ENCODE measurements at places on chromosomes 2 and 18.

GRCh38 chr18:71036783-71037182 is 747.9 kb downstream of the SOCS6 start:
- DNase-seq: no peak

DNA sequence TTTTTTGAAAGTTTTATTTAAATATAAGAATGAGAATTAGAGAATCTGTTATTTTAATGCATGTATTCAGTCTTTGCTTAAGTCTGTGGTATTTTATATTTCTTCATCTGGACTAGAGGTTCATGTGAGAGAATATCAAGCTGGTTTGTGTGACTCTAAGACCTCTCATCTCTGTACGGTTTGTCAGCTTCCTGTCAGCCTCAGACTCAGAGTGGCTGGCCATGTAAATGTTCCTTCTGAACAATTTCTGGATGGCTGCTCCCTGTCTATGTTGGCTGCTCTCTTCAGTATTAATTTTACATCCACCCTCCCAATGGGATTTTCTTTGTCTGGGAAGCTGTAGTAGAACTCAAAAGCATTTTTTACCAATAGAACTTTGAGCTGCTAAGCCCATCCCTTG is 225.3 kb upstream of the THUMPD2 start:
- DNase-seq: no peak

- DNase-seq: no peak
Measured at GRCh38 chr2:224958873-224959272, 83.4 kb downstream of the DOCK10 start.

DNA sequence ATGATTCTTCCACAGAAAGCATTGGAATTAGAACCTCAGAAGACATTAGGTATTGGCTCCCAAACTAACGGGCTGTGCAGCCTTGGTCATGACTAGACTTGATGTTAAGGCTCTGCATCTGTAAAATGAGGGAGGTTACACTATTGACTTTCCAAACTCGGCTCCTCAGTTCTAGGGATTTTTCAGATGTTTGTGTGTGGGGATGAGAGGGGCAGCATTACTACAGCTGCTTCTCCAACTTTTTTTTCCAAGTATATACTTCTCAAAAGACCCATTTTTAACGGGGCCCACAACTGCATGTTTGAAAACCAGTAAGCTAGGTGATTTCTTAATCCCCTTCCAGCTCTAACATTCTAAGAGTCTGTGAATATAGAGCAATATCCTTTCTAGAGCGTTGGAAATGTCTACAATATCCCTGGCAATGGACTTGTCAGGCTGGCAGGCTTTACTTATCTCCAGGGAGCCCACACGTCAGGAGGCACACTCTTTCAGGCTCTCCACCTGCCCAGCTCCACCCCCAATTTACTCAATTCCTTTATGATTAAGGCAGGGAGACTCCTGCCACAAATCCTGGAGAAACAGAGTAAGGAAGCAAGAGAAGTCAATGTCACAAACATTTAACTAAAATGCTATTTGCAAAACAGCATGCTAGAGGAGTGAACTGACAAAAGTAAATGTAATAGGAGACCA is 844 bp upstream of the MPV17 start:
- DNase-seq: no peak

DNA sequence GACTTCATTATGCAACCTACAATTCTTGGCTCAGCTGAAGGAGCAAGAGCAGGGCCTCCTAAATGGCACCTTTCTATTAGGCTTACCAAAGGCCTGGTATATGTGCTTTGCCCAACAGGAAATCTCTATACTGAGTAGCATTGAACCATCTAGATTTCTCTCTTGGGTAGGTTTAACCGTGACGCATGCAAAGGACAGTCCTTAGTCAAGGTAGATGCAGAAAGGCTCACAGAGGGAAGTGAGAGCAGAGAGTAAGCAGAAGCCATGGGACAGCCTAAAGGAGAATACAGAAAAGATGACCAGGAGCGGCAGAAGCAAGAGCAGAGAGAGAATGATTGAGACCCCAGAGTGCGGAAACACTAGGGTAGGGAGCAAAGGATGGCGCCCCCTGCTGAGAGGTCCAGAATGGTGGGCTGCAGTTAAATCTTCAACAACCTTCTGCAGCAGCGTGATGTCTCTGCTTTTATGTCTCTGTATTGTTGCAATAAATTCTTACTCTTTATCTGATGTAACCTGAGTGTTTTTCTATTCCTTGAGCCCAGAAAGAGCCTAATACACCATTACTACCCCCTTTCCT is 4.7 kb upstream of the OSBPL1A start:
- DNase-seq: no peak

DNA sequence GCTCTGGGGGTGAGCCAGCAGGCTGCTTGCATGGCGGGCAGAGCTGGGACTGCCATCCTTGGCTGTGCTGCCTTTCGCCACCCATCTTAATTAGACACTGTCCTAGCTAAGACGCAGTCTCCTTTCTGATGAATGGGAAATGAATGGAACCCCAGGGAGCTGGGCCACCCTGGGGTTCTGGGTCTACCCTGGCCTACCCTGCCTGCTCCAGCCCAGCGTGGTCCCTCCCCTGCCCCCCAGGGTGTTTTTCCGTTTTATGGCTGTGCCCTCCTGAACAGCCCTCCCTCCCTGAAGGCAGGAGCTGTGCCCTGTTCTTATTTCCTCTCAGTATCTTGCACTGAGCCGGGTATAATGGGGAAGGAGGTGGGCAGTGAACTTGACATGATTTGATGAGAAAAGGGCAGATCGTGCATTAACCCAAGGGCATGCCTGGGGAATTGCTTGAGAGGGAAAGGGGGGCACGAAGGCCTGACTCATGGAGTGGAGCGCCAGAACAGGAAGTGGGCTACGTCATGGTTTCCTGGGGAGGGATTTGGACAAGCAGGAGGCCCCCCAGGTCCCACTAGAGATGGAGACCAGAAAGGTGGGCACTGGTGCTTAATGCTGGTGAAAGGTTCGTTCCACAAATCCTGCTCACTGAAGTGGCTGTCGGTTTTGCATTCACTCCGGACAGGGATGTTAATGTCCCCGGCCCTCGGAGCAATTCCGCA is 165.0 kb downstream of the KLHL29 start:
- DNase-seq: no peak

DNA sequence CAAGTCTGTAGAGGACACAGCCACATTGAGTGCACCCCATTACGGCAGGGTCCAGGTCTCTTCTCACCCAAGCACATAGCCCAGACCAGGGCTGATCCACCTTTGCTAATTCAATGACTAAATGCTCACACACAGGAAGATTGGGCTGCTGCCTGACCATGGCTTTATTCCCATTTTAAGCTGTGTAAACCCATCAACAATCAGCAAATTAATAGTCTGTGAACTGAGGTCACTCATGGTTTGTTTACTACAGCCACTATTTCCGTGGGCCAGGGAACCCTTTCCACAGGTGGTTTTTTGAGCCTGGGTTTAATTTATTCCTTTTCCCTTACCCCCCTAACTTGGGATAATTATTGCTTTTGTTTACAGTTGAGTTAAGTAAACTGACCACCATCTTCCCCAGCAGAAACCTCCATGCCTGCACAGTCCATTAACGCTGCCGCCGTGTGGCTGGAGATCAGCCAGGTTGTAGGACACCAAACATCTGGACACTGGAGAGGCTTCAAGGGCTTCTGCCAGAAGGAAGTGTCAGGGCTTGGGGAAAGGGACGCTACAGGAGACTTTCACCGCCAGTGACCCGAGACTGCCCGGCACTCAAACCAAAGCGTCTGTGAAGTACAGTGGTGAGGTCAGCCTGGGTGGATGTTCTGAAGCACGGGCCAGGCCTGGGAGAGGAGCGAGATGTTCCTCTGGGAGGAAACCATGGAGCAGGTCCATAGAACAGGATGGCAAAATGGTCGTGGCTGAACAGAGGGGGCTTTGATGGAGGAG is 282.9 kb downstream of the DYSF start:
- no peak for DNase-seq

GRCh38 chr2:186977433-186978045 is 128.6 kb upstream of the ZSWIM2 start:
- no peak for DNase-seq

- no peak for DNase-seq
Measured at GRCh38 chr18:5052491-5052890, 144.6 kb downstream of the AKAIN1 start.

GRCh38 chr18:26503382-26503781 is 45.0 kb downstream of the KCTD1 start:
- DNase-seq: no peak

DNA sequence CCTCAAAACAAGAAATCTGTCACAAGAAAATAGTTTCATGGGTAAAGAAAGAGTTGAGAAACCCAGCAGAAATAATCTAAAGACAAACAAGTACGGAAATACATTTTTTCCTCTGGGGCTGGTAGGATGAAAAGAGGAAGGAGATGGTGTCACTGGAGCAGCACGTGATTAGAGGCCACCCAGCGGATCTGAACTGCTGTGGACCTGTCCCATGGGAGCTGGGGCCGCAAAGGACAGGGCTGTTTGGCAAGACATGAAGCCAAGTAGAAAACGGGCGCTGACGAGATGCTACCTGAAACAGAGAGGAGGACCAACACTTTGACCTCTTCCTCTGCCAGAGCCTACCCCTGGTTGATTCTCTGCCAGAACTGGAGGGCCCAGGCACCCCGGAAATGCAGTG is 295.4 kb upstream of the ATP5MC3 start:
- no peak for DNase-seq

DNA sequence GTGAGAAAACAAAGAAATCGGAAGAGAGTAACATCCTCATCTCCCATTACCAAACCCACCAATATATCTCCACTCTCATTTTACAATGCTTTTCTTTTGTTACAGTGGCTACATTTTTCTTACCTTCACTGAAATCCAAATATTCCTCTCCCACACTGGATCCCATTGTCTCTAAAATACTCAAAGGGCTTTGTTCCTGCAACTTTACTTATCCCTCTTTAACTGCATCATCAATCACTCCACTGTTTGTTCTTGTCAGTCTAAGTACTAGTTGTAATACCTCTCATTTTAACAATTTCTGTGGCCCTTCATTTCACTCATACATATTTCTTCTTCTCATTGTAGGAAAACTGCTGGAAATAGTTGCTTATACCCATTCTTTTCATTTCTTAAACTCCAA is 464.2 kb upstream of the PIK3C3 start:
- no peak for DNase-seq

GRCh38 chr2:4499316-4500030 is 796.1 kb downstream of the DCDC2C start:
- no peak for DNase-seq

GRCh38 chr18:8957731-8958130 is 144.8 kb upstream of the NDUFV2 start:
- DNase-seq: no peak

DNA sequence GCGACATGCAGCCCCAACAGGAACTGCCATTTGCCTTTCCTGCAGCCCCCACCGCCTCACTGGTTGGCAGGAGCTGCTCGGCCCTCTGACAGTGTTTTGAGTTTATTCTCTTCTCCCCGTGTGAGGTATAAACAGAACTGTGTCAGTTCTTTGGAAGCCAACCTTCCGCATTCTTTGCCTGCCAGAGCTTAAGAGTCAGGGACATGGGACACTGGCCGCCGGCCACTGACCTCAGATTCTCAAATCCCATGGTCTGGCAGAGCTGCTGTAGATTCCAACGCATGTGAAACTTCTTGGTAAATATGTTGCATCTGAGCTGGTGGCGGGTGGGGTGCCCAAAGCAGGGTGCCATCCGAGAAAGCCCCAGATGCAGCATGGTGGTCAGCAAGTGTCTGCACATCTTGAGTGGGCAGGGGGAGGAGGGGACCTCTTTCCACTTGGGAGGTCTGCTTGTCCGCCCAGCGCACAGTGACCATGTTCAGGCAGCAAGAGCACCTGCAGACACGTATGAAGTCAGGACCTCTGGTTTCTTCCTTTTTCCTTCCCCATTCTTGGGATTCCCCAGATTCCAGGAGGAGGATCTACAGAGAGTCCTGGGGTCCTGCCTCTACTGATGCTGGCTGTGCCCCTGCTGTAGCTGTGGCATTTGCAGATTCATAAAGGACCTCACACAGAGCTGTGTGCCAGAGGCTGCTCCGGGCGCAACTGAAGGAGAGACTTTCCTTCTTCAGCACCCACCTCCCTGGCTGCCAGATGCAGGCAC is 23.8 kb downstream of the ASB18 start:
- DNase-seq: no peak

- DNase-seq: no peak
Measured at GRCh38 chr2:187266147-187266546, 181.9 kb downstream of the CALCRL start.

- no peak for DNase-seq
Measured at GRCh38 chr2:82837588-82838304, 1621.3 kb downstream of the SUCLG1 start.

- no peak for DNase-seq
Measured at GRCh38 chr2:219274361-219274921, 4.7 kb upstream of the DNAJB2 start.

GRCh38 chr2:122764014-122764413 is 1008.6 kb downstream of the TSN start:
- DNase-seq: no peak

DNA sequence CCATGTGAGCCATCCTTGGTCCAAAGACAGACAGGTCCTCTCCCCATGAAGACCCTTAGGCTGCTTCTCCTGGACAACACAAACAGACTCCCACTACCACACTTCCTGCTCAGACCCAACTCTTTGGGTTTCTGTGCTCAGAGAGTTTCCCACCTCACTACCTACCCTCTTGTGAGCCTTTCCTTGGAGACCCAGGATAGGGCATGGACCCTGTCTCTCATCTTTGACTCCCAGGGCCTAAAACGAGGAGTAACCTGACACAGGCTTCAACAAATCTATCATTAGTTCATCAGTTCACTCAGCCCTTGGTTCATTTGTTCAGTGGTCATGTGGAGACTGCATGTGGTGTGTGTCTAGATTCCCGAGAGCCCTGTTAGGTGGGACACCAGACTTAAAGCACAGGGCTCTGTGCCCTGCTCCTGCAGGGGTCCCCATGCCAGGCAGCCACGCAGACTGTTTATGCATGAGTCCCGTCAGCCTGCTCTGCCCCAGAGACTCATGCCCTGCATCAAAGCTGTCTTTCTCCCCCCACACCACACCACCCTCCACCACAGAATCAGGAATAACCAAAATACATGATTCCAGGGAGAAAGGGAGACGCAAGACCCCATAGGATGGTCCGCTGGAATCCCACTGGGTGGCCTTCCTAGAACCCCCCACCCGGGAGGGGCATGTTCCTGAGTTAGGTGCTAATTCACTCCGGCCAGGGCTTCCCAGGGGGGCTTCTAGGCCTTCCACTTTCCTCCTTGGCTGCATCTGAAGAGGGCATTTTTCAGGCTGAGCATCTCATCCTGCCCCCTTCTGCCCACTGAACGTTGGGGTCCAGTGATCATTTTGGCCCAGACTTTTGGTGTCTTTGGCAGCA is 100.2 kb upstream of the TEX51 start:
- DNase-seq: no peak

DNA sequence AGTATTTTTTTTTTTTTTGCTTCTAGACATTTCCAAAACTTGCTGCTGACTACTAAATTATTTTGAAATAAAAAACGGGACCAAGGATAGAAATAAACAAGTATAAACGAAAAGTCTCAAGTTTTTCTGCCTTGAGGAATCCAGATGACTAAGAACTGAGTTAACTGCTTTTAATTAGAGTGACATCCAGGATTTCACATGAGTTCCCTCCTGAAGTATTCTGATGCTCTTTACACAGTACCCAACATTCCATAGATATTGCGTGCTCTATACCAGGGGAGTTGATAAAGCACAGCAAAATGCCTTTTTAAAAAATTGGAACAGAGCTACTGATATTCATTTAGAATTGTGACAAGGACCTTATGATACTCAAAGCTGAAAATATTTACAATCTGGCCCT is 618.0 kb downstream of the CCDC85A start:
- DNase-seq: no peak

All from tibial nerve (tissue), 4 donors.